Nasal cavity respiratory epithelium epithelial cell of viscerocranial mucosa (primary cell): ENCODE measurements at places on chromosomes 12 and 14. TPM values are rescaled to one million over a fixed set of nuclear protein-coding genes. Genes with fewer than 3 reads are reported as not detected.

The ZNF385A gene
- 6.2 and 40.2 TPM in 2 replicates for total RNA-seq

The NPFF gene
- total RNA-seq = not detected in 2 replicates

The DNAAF2 gene
- total RNA-seq = 12.6 and 12.9 TPM in 2 replicates

The EML1 gene
- 2.4 and 5.5 TPM in 2 replicates for total RNA-seq

The MANSC4 gene
- not detected in 2 replicates for total RNA-seq

The SOCS4 gene
- total RNA-seq = 15.7 and 22.2 TPM in 2 replicates

The TMEM253 gene
- under 0.01 and 0.28 TPM in 2 replicates for total RNA-seq

The PTPRO gene
- total RNA-seq = under 0.01 and 0.07 TPM in 2 replicates

The PLEKHH1 gene
- total RNA-seq = 2.7 and 5.5 TPM in 2 replicates

The SLC22A17 gene
- total RNA-seq = 1.0 and 4.9 TPM in 2 replicates

The SERPINA5 gene
- total RNA-seq = not detected in 2 replicates

The ANHX gene
- total RNA-seq = not detected in 2 replicates

The FAM186B gene
- total RNA-seq = 0.34 and 0.57 TPM in 2 replicates

The KHNYN gene
- total RNA-seq = 134 and 140 TPM in 2 replicates

The FBXL14 gene
- total RNA-seq = 9.6 and 14.7 TPM in 2 replicates

The FSCB gene
- not detected in 2 replicates for total RNA-seq

The EP400 gene
- total RNA-seq = 6.5 and 22.1 TPM in 2 replicates

The AQP2 gene
- total RNA-seq = not detected in 2 replicates

The OR4Q2 gene
- not detected in 2 replicates for total RNA-seq

The MGST1 gene
- total RNA-seq = 94.7 and 203 TPM in 2 replicates

The CLEC2A gene
- total RNA-seq = not detected in 2 replicates

The INSM2 gene
- not detected in 2 replicates for total RNA-seq

The FAM234B gene
- total RNA-seq = 3.4 and 11.0 TPM in 2 replicates

The APOF gene
- total RNA-seq = not detected in 2 replicates

The RAD52 gene
- total RNA-seq = 14.4 and 15.7 TPM in 2 replicates

The OR6C68 gene
- not detected in 2 replicates for total RNA-seq

The PRB2 gene
- not detected in 2 replicates for total RNA-seq

The INTS13 gene
- 41.1 and 53.3 TPM in 2 replicates for total RNA-seq

The KRT83 gene
- not detected in 2 replicates for total RNA-seq

The HAL gene
- 0.68 and 0.78 TPM in 2 replicates for total RNA-seq

The LHX5 gene
- under 0.01 and 0.34 TPM in 2 replicates for total RNA-seq

The TMEM119 gene
- total RNA-seq = not detected in 2 replicates

The ARHGDIB gene
- 0.68 and 4.8 TPM in 2 replicates for total RNA-seq

The ACTR10 gene
- total RNA-seq = 41.4 and 44.4 TPM in 2 replicates

The TECPR2 gene
- 6.8 and 19.2 TPM in 2 replicates for total RNA-seq

The HOXC9 gene
- total RNA-seq = not detected in 2 replicates
